ENCODE measurements at places on chromosomes 2 and 18.

DNA sequence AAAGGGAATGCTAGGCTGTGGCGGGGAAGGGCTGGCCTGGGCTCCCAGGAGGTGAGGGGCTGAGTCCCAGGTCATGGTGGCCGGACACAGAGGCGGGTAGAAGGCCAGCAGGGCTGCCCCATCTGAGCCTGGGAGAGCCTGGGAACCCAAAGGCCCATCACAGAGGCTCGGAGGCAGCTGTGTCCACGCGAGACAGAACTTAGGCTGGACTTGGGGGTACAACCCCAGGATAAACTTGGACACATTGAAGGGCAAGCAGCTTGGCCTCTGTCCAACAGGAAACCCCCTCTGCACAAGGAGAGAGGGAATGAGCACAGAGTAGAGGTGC is 95.9 kb downstream of the ZFP36L2 start:
- no peak for DNase-seq

DNA sequence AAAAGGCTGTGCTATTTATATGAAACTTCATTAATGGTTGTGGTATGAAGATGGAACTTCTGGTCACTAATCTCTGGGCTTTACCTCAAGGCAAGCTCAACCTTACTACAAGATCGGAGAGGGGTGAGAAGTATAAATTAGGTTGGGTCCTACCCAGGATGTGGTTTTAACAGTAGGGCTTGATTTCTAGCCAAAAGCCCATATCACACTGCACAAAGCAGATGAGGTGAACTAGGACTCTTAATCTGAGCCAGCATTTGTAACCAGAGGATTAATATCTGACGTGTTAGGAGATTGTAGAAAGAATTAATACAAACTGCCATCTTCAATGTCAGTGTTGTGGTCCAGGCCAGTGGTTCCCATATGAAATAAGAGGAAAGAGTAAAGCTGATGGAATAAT is 86.4 kb upstream of the RGPD4 start:
- no peak for DNase-seq

GRCh38 chr2:196468394-196468793 is 171.1 kb upstream of the CCDC150 start:
- DNase-seq = no peak

DNA sequence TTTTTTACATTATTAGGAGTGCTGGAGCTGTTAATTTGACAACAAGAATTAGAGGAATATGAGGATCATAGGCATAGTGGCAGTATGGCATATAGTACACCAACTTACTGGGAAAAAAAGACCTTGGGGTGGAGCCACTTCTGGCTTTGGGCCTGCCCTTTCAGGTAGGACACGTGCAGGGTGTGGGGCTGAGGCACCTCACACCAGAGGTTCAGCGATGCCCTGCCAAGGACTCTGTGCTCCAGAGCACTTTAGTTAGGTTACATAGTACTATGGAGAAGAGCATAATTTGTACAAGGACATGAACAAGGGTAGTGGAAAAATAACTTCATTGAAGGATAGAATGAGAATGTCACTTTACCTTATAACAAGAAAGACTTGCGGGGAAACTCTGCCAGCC is 77.1 kb upstream of the CD302 start:
- DNase-seq = no peak

DNA sequence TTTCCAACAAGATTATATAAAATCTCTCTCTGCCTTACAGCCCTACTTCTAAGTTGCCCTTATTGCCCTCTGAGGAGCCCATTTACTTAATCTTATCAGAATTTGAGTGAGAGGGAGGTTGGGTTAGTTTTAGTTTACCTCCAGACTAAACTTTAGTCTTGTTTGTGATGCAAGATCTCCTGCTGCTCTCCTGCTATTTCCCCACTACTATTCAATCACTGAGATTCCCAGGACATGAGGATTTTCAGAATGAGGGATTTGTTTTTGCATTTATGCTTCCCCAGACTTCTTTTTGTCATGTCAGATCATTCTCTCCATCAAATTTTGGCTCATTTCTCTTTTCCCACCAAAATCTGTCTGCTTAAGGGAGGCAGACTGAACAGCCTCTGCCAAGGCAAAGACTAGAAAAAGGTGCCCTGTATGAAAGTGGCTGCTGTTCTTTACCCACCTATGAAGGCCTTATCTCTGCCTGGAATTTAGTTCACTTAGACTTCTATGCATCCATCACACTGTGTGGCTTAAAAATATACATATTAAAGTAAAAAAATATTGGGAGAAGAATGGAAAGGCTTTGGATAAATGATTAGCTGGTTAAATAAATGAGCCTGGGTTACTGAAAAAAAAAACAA is 401.3 kb downstream of the PID1 start:
- DNase-seq = no peak

GRCh38 chr2:238240757-238241711 is 1.2 kb upstream of the HES6 start:
- no peak for DNase-seq

GRCh38 chr18:47595831-47596501 is 334.5 kb downstream of the SMAD2 start:
- DNase-seq = no peak

DNA sequence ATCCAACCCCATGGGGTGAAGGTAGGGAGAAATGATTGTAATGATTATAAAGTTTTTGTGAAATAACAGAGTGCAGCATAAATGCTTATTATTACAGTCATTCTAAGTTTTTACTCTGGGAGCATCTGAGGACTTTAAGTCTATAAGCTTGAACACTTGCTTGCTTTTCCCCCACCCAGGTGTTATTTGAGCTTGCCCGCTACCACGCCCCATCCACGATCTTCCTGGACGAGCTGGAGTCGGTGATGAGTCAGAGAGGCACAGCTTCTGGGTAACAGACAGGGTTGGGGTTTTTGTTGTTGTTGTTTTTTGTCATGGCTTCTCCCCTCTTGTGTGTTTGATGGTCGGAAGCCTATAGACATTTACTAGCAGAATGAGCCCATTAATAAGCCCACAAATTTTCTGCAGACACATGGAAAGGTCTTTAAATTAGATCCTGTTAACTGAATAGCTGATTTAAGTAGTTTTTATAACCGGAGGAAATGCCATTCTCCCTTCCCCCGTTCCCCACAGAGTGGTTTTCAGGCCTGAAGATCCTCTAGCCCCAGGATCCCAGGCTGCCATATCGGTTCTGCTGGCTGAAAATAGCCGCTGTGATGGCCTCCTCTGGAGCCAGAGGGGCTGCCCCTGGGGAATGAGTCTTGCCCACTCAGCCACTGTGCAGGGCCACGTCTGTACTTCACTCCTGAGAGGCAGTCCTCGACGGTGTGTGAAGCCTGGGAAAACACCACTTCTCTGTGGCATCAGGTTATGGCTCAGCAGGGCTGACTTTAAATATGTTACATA is 39.9 kb upstream of the ELOA2 start:
- no peak for DNase-seq

- peak; percentile 98 for DNase-seq
Measured at GRCh38 chr2:127463155-127463991, 45.1 kb downstream of the PROC start.

DNA sequence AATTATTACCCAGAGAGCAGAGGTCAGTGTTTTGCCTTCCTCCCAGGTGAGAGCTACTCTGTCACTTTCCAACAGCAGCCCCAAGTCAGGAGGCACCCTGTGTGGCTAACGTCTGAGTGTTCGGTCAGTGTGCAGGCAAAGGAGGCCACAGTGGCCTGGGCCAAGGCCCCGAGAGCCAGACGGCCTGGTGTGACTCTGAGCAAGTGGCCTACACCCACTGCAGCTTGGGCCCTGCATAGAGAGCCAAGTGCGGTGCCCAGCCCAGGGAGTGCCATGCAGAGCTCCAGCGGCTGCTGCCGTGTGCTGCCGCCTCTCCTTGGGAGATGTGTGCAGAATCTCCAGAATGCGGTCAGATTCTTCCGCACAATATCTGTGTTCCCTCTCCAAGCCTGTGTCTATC is 70.4 kb downstream of the GNAL start:
- DNase-seq = no peak

GRCh38 chr2:26816893-26817292 is 31.0 kb downstream of the CENPA start:
- no peak for DNase-seq

- no peak for DNase-seq
Measured at GRCh38 chr18:7850446-7850845, 283.3 kb downstream of the PTPRM start.

GRCh38 chr2:170217778-170218251 is 39.9 kb downstream of the MYO3B start:
- DNase-seq = no peak

DNA sequence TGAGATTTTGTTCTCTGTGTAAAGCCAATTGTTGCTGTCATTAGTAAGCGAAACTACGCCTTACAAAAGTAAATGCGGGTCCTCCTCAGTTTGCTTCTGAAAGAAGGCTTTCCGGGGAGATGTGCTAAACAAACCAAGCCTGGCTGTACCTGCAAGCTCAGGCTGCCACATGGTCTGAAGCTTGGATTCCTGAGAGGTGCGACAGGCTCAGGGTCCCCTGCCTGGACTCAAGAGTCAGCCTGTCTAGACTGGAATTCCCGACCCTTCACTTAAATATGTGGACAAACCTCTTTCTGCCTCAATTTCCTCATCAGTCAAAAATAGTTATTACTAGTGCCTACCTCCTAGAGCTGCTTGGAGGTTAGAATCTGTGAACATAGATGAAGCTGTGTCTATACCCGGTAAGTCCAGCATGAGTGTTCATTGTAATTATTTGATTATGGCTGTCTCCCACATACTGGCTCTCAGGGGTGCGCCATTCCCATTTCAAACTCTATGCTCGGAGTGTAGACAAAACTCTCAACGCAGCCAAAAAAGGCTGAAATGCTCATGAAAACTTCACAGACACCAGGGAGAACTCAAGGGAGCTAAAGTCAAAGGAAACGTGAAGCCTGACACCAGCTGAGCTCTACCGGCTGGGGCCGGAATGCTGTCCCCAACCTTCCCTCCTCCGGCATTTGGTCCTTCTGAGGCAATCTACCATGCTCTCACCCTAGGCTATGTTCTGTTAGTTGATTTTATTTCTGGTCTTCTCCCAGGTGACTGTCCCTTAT is 31.4 kb downstream of the SOWAHC start:
- no peak for DNase-seq

DNA sequence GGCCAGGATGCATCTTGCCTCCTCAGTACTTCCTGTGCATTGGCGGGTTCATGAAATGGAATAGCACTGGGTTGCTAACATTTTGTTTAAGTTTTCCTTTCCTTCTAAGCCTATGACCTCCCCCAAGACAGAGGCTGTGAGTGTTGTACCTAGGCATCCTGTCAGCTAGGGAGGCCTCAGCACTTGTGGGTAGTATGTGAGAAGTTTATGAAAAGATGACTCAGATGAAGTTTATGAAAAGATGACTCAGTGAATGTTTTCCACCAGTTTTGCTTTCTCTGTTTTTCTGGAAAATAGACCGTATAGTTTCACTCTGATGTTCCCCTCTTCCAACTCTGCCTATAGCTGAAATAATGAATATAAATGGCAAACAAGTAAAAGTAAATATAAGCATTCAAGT is 412.9 kb downstream of the TMEM182 start:
- no peak for DNase-seq
